GM10248 (cell line): ENCODE measurements at places on chromosomes 1 and 21.

DNA sequence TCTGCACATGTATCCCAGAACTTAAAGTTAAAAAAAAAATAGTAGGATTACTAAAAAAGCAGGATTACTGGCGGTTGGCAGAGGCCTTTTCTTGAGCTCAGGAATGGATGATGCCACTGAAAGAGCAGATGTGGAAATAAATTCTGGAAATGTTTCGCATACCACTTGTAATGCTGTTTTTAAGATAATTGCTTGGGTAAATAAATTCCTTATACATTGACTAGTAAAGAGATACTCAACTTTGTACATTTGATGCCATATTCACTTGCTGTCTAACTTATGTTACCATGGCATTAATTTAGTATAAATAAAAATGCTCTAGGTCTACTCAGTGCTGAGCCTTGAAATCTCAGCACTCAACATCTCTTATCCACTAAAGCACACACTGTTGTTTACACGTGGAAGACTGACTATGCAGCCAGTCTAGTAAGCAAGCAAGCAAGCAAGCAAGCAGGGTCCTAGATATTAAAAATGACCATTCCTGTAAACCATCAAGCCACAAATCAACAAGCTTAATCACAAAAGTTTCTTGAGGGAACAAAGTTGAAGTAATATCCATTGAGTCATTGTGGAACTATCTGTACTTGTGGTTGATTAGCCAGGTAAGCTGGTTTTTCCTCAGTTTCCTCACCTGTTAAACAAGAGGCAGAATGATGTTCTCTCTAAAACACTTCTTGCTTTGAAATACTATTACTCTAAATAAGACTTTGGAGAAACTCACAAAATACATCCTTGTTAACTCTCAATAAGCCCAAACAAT lies 1.7 kb upstream of the RASAL2 start:
- no peak for DNase-seq

DNA sequence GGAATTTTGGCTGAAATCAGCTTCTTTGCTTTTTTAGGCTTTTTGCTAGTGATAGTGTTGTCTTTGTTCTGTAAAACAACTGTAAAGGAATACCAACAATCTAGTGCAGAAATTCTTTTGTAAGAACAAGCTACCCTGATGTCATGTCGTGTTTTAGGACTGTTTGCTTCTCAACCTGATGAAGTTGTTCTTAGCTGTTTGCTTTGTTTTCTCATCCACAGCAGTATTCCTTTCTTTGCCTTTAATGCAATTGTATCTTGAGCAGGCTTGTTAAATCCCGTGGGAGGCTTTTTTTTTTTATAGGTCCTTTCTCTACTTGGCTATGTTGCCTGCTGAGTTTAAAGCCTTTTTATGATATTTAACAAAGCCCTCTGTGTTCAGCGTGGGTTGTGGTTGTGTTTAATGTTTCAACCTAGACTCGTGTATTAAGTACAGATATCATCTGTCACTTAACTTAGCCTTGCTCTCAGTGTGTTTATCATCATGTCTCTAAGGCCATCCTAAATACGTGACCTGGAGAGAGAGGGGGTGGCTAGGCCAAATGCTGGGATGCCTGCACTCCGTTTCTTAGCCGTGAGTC lies 31.6 kb downstream of the ADARB1 start:
- no peak for DNase-seq

DNA sequence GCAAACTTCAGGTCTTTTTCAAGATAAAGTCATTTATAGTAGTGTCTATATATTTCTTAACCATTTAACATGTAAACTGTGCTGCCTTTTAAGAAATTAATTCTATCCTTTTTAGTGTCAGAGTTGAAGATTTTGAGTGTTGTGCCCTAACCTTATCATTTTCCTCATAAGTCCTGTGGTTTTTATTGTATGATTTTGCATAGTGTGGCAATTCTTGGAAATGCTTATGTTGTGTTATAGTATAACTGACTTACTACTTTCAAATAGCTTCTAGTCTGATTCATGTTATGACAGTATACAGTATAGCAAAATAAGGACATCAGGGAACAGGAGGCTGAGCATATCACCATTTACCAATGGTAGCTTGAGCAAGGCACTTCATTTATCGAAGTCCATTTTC lies 99.1 kb downstream of the PTBP2 start:
- no peak for DNase-seq

DNA sequence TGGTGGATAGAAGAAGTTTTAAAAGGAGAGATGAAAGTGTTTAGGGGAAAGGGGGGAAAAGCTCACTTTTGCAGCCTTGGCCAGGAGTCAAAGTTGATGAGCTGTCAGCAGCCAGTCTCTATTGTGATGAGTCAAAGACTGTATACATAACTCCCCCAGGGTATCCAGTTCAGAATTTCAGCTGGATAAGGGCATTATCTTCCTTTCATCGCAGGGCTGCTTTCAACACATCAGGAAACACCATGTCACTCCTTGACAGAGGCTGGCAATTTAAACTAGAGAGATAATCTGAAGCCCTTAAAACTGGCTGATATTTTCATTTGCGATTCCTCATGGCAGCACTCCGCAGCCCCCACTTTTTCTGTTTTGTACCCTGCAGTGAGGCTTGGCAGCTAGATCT lies 328.5 kb downstream of the TBX15 start:
- DNase-seq, result no peak

GRCh38 chr21:45127937-45128336 lies 53.6 kb downstream of the ADARB1 start:
- no peak for DNase-seq

DNA sequence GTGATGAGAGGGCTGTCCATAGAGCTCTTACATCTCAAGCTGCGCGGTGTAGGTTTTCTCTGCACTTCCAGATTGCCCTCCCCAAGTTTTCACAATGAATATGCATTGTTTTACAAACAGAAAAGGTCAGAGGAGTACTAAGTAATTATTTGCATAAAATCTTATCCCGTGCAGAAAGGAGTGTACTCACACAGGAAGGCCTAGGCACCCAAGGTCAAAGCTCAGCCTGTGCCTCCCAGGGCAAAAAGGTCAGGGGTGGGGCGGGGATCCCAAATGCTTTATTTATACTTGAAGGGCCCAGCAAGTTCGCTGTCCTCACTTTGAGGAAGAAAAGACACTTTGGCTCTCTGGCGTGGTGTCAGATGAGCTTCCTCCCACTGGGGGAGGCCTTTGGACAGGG lies 10.3 kb upstream of the KCNE1 start:
- no peak for DNase-seq

DNA sequence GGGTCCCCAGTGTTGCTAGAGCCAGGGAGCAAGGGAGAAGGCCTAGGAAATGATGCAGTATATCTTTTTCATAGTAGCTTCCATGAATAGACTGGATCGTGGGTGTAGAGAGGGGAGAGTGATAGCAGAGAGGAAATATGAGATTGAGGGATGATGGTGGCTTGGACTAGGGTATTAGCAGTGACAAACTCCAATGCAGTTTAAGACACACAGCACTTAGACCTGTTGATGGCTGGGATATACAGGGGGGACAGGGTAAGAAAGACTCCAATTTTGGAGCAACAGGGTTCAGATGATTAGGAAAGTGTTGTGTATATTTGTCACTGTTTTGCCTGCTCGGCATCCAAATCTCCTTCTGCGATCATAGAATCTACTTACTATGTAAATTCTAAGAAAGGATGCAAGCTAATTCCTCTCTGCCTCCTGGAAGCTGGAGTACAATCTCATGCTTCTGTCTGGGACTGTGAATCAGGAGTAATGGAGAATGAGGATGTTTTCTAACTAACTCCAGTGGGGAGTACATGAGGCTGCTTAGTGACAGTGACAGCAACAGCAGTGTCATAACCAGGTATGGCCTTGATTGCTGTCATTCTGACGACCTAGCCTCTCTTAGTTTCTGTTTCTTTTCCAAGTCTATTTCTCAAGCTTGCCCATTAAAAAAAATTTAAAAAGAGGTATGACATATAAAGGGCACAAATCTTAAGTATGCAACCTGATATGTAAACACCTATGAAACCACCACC lies 47.5 kb downstream of the SYDE2 start:
- DNase-seq, result peak; percentile 35

- DNase-seq, result no peak
These were observed 42.1 kb upstream of the CFHR3 start for GRCh38 chr1:196732526-196732925.

GRCh38 chr1:174954073-174954460 lies 45.7 kb upstream of the CACYBP start:
- DNase-seq, result no peak

- peak; percentile 53 for DNase-seq
These were observed 15.8 kb downstream of the OR14I1 start for GRCh38 chr1:248686815-248687214.

- no peak for DNase-seq
These were observed 41.1 kb upstream of the SRP9 start for GRCh38 chr1:225736437-225737098.

DNA sequence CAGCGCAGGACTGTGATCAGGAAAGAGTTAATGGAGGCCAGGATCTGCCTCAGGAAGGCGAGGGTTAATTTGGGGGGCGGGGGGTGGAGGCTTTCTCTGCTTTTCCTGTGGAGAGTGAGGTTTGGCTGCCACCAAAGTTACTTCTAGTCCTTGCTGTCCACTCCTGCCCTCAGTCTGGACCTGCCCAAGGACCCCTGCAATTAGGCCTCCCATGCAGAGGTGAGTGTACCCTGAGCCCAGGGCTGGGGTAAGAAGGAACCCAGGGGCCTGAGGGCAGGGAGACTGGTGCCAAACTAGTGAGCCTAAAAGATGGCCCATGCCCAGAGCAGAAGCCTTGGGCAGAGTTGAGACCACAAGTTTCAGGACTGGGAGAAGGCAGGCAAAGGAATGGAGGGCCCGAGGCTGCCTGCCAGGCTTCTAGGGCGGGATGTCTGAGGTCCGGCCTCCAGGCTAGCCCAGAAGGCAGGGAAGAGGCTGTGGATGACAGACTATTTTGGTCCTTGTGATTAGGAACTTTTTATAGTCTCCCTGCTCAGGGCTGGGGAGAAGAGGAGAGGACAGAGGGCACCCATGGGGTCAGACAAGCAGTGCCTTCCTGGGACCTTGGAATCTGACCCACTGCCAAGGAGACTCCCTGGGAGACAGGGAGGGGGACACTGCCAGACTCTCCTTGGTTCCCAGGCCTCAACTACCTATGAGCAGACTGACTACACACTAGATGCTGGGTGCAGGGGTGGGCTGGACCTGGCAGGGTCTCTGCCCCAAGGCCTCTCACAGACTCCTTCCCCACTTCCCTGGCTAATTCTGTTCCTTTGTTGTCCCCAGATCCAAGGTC lies at the start of gene FAM110D:
FAM110D (plus strand) TSS at position 172 of the 835 bp plus-strand sequence. CDS start 2,213 bp downstream, outside the sequence.
- DNase-seq, result no peak

DNA sequence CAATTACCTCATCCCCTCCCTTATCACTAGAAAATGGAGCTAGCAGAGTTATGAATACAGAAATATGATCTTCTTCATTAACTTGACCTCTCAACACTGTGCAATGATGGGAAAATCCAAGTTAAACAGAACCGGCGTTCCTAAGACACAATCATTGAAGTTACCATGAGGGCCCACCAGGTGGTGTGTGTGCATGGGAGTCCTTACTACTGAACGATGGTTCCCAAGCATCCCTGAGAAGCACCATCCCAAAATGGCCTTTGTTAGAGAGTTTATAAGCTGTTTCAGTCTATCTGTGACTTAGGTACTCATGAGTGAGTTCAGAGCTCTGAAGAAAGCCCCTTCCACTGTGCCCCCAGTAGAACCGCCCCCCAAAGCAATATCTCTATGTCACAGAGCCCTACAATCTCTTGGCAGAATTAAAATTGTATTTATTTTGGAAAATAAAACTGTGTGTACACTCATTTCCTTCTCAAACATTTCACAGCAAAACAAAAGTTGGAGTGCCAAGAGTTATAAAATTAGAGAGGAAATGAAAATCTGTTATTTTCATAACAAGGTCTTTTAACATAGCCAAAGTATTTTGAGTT lies 56.8 kb downstream of the PLD5 start:
- DNase-seq, result peak; percentile 38

DNA sequence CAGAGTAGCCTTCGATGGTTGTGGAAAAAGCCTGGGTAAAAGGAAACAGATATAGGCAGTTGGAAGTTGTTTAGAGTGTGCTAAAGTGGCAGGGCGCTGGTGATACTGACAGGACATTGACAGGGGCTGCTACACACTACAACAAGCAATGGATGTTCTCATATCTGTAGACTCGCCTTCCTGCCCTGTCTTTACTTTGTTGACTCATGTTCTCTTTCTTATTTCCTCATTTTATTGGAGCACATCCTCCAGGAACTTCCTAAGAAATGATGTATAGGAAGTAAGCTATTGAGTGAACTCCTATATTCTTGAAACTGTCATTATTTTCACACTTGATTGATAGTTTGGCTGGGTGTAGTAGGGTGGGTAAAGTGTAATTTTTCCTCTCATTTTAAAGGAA lies 51.0 kb downstream of the C4BPA start:
- DNase-seq, result no peak

DNA sequence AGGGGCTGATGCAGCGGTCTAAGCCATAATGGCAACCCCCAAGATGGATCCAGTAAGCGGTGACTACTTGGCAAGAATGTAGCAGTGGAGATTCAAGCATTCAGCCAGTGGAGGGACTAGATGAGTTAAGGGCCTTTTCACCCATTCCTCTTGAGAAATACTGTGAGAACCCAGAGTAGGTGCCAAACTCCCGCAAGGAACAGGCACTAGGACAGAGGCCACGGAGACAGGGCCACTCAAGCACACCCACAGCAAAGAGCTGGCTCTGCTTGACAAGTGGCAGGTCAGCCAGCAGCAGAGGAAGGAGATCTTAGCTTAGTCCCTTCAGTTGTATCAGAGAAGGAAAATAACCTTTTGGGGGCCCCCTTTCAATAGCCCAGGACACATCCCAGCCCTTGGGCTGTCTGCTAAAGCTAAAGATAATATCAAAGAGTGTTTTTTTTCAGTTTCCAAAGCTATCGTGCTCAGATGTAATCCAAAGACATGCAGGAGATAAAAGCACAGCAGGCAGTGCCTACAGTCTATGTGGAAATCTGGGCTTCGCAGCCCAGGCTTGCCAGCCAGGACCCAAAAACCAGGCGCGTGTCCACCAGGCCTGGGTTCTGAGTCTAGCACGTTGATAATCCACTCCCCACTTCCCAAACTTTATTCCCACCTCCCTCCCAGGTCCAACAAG lies 62.0 kb upstream of the GOLT1A start:
- no peak for DNase-seq

DNA sequence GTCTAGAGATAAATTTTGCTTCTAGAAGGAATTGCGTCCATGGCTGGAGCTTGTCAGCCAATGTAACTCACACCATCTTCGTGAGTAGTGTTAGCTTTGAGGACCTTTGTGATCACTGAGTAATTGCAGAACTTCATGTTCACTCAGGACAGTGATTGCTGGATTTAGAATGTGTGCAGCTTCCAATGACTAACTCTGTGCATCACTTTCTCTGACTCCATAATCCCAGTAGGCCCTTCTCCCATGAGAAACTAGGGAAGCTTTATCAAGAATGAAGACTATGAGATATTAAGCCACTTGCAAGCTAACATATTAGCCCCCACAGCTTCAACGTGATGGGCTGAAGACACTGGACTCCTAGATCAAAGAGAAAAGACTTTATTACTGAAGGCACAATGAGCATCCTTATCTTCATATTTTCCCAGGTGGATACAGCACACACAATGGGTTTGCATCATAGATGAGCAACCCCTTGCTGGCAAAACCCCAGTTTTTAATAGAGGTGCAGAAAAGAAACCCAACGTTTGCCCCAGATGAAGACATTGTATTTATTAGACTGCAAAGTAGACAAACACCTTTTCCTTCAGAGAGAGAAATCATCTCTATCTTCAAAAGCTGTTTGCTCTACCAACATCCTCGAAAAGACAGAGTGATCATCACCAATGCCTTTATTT lies 561.0 kb downstream of the LTN1 start:
- DNase-seq, result no peak
